ENCODE measurements at places on chromosomes 3 and 15.

DNA sequence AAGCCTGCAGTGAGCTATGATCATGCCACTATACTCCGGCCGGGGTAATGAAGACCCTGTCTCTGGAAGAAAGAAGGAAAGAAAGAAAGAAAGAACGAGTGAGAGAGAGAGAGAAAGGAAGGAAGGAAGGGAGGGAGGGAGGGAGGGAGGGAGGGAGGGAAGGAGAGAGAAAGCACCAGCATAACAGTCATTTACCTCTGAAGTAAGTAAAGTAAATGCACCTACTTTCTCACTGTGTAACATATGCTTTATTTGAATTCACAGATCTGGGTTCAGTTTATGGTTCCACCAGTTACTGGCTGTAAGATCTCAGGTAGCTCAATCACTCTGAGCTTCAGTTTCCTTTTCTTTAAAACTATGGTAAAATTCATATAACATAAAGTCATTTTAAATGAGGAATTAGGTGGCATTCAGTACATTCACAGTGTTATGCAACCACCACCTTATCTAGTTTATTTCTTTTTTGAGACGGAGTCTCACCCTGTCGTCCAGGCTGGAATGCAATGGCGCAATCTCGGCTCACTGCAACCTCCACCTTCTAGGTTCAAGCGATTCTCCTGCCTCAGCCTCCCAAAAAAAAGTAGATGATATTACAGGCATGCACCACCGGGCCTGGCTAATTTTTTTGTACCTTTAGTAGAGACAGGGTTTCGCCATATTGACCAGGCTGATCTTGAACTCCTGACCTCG, 16.1 kb upstream of the RAD54L2 start:
- DNase-seq: no peak

- DNase-seq: peak; percentile 35
Measured at GRCh38 chr3:196735751-196736150, 3.9 kb upstream of the PAK2 start.

GRCh38 chr15:68322796-68323195, 45.3 kb downstream of the FEM1B start:
- no peak for DNase-seq

DNA sequence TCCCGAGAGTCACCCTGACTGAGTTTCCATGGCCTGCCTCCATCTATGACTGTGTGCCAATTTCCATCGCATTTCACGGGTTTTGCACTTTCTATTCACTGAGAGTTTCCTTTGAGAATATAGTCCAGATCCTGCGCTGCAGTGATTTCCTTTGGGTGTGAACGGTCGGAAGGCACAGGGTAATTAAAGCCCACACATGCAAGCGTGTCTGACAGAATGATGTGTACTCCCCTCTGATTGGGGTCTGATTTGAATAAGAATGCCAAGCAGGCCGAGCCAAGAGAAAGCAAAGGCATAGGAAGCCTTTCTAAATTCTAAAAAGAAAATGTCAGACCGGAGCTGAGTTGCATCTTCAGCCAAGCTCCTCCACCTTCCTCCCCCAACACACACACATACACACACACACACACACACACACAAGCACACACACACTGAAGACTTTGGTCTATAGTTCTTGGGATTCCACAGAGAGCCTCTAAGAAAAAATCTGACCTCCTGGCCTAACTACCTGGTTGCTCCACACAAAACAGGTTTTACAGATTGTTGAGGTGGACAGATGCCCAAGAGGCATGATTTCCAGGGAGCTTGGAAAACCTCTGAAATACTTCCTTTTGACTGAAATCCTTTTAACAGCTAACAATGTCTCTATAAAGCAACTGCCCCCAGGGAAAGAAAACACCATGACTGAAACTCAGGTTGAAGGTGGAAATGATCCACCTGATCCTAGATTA, 59.7 kb upstream of the LRRN1 start:
- DNase-seq: no peak

DNA sequence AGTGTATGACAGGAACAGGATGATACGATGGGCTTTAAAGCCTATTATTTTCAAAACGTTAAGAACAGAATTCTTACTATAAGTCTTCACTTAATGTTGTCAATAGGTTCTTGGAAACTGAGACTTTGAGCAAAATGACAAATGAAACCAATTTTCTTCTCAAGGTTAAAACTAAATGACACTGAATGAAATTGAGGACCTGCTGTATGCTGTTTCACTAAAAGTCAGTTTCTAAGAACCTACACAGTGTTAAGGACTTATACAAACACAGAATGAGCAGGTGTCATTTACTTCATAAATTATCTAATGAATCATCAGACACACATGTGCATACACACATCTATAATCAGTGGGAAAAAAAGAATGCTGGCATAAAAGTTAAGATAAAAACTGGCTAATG, 106.9 kb downstream of the RFTN1 start:
- DNase-seq: no peak

GRCh38 chr15:36658312-36658711, 78.9 kb downstream of the CDIN1 start:
- peak; percentile 60 for DNase-seq

- no peak for DNase-seq
Measured at GRCh38 chr3:178512647-178513046, 23.6 kb upstream of the KCNMB2 start.

GRCh38 chr3:35598804-35599203, 40.5 kb upstream of the ARPP21 start:
- no peak for DNase-seq

DNA sequence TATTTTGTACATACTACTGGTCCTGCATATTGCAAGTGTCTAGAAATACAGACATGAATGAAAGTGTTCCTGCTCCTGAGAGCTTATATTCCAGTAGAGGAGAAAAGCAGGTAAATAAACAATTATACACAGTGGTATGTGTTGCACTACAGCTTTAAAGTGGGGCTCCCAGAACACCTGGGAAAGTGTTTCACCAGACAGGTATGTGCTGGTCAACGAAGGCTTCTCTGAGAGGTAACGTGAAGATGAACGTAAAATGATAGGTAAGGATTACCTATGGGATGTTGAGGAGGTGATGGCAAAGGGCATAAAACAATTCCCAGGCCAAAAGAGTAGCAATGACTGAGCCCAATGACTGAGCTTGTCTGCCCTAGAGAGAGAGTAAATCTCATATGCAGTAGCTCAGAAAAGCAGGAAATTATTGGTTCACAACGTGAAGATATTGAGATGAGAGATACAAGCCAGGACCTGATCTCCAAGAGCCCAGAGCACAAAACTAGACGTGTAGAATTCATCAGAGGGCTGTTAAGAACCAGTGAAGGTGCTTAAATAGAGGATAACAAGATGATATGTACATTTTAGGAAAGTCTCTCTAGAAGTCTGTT, 459.1 kb upstream of the BCHE start:
- DNase-seq: no peak

GRCh38 chr3:149813367-149814281, 609 bp downstream of the RNF13 start:
- peak; percentile 67 for DNase-seq

DNA sequence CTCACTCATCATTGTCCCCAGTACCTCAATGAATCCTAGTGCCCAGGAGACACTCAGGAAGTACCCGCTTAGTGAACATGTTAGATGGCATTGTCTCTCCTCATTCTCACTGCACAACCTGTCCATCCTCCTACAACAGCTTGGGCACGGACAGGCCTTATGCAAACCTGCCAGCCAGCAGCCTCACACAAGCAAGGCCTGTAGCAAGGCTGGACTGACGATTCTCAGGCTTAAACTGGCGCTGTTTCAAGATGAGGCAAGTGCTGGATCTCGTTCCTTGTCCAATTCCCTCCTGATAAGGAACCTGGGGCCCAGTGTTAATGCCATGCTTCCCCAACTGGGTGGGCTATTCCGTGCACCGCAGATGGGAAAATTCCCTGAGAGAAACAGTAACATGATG, 59.0 kb downstream of the CDCP1 start:
- DNase-seq: no peak

DNA sequence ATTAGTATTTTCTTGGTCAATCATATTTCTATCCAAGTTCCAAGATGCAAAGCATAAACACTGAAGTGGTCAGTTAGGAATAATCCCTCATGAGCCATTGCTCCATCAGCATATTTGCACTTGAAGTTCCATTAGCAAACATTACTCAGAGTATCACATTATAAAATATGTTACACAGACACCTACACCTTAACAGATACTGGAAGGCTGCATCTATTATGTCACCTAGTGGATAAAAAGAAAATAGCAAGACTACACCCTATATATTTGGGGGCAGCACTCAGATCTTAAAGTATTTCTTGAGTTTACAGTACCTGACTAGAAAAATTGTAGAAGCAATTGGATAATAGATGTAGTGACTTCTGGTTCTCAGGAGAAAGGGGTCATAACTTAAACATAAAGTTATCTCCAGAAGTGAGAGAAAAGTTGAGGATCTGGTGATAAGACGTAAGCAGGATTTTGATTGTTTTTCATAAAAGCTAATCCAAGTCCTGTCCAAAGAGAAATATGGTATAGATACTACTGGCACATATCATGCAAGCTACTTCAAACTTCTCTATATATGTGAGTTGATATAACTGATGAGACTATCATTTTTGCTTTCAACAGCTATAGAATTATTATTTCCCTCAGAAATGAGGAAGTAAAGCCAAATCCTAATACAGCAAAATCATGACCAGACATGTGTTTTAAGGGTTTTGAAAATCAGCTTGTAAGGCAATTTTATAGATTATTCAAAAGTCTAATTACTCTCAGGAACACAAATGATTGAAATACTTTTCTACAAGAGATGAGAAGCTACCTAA, 422.2 kb downstream of the GBE1 start:
- DNase-seq: peak; percentile 5

GRCh38 chr15:27692438-27692837, 406.7 kb downstream of the OCA2 start:
- no peak for DNase-seq

DNA sequence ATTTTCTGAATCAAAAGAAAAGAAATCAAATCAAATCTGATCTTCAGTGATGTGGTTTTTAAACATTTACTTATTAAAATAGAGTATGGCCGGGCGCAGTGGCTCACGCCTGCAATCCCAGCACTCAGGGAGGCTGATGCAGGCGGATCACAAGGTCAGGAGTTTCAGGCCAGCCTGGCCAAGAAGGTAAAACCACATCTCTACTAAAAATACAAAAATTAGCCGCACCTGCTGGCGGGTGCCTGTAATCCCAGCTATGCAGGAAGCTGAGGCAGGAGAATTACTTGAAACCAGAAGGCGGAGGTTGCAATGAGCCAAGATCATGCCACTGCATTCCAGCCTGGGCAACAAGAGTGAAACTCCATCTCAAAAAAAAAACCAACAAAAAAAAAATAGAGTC, 169.1 kb downstream of the ULK4 start:
- no peak for DNase-seq

DNA sequence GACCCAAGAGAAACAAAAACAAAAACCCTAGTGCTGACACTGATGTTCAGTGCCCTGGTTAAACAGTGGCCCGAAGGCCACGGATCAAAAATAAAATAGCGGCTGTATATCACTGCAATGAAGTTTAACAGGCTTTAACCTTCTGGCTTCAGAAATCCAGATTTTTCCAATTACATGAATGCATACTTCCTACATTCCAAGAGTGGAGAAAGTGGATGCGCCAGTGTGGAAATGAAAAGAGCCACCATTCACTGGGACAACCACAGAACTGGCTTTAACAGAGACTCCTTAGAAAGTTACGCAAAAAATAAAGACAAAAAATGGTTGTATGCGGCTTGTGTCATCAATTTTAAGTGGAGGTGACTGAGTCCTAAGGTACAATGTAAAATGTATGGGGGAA, 522.2 kb downstream of the FHIT start:
- no peak for DNase-seq

DNA sequence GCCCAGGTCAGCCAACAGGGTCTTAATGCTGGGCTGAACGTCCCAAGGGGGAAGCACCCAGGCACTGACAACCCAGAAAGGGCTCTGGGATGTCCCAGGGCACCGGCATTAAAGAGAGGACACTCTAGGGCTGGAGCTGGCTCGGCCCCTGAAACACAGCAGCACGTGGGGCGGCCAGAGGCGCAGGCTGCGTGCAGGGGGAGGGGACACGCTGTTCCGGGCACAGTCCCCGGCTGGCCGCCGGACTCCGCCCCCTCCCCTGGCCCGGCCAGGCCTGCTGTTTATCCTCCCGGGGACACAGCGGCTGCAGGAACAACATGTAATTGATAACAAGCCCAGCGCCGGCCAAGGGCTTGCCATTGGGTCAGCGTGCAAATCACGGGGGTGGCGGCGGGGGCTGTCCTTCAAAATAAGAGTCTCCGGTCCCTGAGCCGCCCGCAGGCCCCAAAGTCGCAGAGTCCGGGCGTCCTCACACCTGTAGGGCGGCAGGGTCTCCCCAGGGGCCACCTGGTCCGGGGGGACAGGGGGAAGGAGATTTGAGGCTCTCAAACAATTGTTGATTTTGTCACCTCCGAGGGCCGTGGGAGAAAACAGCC, 1.3 kb downstream of the KLF15 start:
- DNase-seq: peak; percentile 47

DNA sequence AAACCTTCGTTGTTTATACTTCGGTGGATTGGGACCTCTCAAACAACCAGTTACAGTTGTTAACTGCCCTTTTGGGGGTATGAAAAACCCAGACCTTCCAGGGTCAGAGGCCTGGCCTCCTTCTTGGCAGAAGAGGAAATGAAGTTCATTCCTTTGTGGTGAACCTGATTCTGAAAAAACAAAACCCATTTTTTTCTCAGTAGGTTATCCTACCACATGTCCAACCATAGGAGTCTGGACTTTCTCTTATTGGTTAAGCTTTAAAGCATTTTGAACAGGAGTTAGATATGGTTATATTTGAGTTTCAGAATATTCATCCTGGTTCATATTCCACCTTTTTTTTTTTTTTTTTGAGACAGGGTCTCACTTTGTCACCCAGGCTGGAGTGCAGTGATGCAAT, 7.2 kb upstream of the LACTB start:
- peak; percentile 33 for DNase-seq

DNA sequence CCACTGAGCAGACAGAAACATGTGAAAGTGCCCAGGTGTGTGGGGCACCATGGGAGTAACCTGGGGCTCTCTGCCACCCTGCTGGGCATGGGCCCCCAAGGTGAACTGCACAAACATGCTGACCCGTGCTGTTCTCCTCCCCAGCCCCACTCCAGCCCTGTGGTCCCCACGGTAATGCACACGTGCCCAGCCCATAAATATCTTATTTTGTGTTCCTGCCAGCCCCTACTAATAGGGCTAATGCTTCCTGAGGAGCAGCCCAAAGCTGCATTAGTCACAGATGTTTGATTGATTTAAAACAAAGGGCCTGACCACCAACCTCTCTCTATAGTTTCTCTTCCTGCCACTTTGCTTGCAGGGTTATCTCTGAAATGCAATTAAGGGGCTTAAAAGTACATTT, 95.4 kb downstream of the ABHD5 start:
- peak; percentile 15 for DNase-seq

DNA sequence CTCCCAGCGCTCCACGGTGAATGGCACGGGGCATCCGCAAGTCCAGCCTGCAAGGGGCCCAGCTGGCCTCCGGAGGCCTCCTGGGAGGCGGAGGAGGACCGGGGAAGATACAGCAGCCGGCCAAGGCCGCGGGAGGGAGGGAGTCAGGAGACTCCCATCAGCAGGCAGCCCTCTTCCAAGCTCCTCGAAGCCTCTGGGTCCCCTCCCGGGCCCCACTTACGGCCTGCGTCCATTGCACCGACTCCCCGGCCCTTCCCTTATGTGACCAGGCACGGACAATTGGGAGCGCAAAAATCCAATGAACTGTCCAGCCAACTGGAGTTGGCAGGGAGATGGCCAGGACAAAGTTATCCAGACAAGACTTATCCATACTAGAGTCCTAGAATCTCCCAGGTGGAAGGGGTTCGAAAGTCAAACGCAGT, 668 bp downstream of the MFGE8 start:
- DNase-seq: peak; percentile 20

Measured in M059J (cell line).